IMR-90 (cell line): ENCODE measurements at places on chromosomes 12 and 14.

DNA sequence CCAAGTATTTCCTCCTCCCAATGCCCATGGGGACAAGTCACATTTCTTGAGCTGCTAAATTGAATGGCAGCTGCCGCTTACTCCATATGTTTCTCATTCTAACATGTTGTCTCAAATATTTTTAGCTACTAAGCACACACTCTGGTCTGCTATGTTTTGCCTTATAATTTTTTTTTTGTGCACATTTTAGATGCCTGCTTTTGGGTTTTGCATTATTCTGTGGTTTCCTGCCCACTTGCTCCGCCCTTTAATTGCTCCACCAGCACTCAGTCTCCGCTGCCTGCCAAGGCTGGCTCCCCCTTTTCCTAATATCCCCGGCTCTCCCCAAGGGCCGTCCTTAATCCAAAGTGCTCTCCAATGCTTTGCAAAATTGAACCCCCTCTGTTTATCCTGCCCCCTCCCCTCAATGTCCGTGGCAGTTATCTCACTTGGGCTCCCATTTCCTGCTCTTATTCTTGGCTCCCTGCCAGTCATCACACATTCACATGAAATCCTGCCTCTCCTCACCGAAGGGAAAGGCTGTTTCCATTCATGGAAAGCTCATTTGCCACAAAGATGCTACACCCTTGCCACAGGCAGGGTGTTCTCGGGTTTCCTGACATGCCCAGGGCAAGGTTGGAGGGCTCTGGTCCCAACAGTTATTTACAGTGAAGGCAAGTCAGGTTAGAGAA lies 79.4 kb downstream of the C12orf75 start:
- no peak for DNase-seq

GRCh38 chr14:58740379-58740935 lies 102.7 kb downstream of the DACT1 start:
- DNase-seq = no peak

- DNase-seq = peak; percentile 9
These were observed 1.4 kb downstream of the PPM1A start for GRCh38 chr14:60250257-60251035.

- no peak for DNase-seq
These were observed 12.3 kb downstream of the ISCA2 start for GRCh38 chr14:74505831-74506230.

DNA sequence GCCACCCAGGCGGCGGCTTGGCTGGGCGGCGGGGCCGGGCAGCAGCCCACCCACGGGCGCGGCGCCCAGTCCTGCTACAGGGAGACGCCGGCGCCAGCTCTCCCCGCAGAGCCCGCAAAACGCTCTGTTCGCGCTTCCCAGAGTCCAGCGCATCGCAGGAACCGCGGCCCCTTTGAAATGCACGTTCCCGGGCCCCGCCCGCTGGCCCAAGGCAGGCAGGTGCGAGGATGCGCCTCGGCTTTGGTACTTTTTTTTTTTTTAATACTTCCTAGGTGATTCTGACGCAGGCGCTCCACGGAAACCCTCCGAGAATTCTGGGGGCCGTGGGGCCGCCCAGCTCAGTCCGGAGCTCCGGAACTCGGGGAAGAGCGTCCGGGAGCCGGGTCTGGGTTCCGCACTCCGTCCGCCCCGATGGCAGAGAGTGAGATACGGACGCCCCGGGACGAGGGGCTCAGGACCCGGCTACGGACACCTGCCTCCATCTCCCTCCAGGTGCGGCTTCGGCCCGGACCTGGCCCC lies 483 bp downstream of the POC1B start:
- no peak for DNase-seq

DNA sequence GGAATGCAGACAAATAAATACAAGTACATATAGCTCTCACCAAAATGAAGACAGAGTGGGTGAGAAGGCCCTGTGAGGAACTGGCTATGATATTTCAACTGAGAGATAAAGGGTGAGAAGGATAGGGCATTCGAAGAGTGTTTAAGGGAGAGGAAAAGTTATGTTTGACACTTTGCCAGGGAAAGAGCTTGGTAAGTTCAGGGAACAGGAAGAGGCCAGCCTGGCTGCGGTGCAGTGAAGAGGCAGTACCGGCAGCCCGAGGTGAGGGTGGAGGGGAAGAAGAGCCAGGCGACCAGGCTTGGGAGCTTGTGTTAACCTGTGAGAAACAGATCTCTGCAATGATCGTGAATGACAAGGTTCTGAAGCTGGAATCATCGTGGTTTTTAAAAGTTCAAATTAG lies 84.7 kb upstream of the RFX4 start:
- DNase-seq = peak; percentile 16

DNA sequence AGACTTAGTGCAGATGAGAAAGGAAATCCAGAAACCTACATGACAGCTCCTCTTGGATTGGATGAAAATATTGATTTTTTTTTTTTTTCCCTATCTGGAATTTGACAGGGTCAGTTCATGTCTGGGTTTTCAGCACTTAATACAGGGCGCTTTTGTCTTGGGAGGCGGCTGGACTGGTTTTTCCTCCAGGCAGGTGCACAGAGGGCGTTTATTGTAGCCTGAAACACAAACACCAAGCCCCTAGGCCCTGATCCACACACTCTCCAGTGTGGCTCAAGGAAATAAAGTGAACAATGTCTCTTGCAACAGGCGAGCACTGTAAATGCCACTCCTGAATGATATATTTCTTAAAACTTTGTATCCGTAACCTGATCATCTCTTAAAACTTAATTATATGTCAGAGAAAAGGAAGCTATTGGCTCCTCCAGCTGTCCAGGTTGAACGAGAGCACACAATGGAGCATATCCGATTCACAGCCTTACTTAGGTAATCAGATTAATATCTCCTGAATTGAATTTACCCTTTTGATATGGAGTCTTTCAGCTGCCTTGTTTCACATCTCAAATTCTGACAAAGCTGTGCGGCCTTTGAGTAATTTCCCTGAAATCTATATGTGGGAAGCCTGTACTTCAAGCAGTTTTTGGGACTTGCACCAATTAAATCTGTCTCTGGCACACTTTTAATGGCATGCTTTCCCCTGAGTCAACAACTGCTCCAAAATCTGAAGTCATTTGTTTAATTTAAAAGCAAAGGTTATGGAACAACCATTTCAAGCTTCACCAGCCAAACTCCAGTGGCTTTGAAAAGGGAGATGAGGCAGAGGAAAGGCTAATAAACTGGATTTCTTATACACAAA lies 485.7 kb downstream of the ZFP36L1 start:
- DNase-seq = peak; percentile 51

DNA sequence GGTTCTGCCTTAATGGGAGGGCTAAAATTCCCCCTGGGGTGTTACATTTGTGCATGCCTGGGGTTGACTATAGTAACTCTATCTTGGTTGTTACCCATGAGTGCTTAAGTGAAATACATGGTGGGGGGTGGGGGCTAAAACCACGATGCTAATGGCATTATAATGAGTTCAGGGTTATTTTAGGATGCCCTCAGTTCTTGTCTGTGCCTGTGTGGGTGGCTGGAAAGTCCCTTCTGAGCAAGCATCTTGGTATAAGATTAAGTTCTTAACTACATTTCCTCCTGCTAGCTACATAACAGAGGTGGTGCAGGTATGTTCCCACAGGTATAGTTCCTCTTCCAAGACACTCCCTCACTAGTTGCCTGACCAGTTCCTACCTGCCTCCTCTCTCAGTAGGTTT lies 822.3 kb downstream of the LRFN5 start:
- no peak for DNase-seq

DNA sequence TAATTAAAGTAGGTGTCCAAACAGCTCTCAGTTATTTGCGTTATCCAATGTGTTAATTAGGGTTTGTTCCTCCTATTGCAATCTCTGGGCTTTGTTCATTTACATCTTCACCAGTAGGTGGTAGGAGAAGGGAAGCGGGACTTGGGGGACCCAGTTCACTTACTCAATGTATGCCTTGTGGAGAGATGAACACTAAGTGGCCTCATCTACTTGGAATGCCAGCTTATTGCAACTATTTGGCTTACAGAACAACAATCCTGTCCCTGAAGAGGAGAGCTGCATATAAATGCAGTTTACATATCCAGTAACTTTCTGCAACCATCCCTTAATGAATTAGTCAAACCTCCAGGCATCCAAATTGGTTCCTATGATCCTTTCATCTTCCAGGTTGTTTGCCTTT lies 417.1 kb upstream of the CCDC196 start:
- DNase-seq = no peak
